ENCODE measurements at places on chromosomes 6 and 20.

DNA sequence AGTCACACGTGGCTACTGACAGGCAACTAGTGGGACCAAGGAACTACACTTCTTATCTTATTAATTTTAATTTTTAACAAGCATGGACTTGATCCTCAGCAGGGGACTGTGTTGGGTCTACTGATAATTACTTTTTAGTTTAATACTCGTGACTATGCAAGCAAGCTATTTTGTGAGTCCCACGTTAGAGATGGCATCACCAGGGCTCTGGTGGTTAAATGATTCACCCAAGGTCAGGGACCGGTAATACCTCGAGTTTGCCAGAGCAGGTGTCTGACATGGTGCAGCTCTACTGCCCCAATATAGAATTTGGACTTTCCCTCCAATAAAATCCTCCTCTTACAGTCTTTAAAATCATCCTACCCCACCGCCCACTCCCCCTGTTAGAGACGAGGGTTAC, 98.6 kb upstream of the RIN2 start:
- no peak for DNase-seq

DNA sequence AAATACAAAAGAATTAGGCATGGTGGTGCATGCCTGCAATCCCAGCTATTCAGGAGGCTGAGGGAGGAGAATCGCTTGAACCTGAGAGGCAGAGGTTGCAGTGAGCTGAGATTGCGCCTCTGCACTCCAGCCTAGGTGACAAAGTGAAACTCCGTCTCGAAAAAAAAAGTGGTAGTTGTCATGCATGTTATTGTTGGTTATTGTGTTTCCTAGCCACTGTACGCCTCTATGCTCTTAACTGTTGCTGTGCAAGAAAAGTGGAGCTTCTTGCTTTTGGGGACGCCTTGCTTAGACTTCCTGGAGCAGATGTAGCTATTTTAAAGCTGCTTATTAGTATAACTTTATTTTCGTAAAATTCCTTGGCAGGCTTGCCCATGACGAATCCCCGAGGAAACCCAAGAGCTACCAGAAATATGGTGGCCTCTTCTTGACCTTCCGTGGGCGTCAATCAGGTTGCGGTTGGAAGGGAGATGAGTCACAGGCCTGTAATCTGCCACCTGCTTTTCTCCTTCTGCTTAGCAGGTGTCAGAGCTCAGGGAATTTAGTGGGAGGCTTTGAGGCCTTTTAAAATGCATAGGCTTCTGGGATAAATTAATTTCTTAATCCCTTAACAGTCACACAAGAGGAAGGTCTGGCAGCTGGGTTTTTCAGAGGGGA, 17.3 kb downstream of the GABRR2 start:
- peak; percentile 54 for DNase-seq

DNA sequence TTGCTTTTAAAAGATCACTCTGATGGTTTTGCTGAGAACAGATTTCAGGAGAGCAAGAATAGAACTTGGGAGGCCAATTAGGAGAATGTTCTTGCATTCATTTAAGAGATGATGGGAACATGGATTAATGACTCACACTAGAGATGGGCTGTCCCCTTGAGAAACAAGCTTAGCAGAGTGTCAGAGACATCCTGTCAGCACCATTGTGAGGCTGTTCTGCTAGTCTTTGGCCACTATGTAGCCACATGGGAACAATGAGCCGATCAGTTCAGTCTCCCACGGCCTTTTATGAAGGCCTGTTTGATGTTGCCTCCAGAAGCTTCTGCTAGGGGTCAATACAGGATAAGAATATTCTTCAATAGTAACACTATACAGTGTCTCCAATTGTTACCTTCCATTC, 113.0 kb upstream of the EYA4 start:
- DNase-seq, result no peak

- no peak for DNase-seq
Observed at GRCh38 chr6:113363866-113364265, 493.3 kb upstream of the MARCKS start.

- no peak for DNase-seq
Observed at GRCh38 chr6:100893743-100894142, 12.6 kb upstream of the ASCC3 start.

- DNase-seq, result no peak
Observed at GRCh38 chr6:45196121-45196520, 132.0 kb upstream of the RUNX2 start.

DNA sequence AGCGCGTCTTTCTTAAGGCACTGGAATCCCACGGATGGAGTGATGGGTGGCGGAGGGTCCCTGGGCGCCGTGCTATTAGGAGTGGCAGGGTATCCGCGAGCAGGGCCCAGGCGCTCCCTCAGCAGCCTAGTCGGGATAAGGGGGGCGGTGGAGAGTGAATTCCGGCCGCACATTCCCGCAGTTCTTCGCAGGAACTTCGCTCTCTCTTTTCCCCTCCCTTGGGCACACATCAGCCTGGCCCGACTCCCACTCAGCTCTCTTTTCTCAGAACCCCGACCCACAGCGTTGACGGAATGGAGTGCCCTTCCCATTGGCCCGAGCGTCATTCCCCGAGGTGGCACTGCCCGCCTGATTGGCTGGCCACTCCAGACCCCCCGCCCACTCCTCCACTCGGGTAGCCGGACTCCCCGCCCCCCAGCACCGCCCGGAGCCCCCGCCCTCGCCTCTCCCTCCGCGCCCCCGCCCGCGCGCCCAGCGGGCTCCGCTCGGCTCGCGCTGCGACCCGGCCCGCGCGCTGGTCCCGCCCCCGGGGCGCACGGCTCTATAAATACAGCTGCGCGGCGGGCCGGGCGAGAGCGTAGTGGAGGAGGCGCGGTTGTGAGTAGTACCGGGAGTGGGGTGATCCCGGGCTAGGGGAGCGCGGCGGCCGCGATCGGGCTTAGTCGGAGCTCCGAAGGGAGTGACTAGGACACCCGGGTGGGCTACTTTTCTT, at the start of gene ID4:
ID4 (plus strand) TSS at position 572 of the 712 bp plus-strand sequence. CDS start 385 bp downstream, outside the sequence.
- DNase-seq, result no peak

Data from stimulated activated CD4-positive, alpha-beta T cell treated with anti-CD3 and anti-CD28 coated beads, Interleukin-2, amount 100 ng/mL, for 48 hours (primary cell).